ENCODE measurements at places on chromosomes 1 and 21. TPM values are rescaled to one million over a fixed set of nuclear protein-coding genes. Genes with fewer than 3 reads are reported as not detected.

PCSK9 gene
- 35.5 TPM for total RNA-seq

CAMK1G gene
- 0.20 TPM for total RNA-seq

NFASC gene
- 6.4 TPM for total RNA-seq

LRRC71 gene
- total RNA-seq: 13.9 TPM

- peak within 1 kb of the TSS; percentile 83 for H3K27ac ChIP-seq
- peaks cover 39% of the 10 kb centered on the region for H3K4me1 ChIP-seq
- H3K27me3 ChIP-seq: no peaks in the 10 kb centered on the region
- DNase-seq: peak; percentile 81
Observed at GRCh38 chr1:47189844-47190508, at the start of gene PDZK1IP1. Gene PDZK1IP1, minus strand, starts transcription at chr1:47190036. Its CDS starts 104 bp downstream, at chr1:47189932.

- no peak for DNase-seq
- H3K36me3 ChIP-seq: no peaks in the 10 kb centered on the region
- H3K4me3 ChIP-seq: no peak overlapping the region
- no peak overlapping the region for H3K27ac ChIP-seq
- no peaks in the 10 kb centered on the region for H3K27me3 ChIP-seq
Observed at GRCh38 chr1:69459244-69459643, 108.5 kb upstream of the LRRC7 start.

DNA sequence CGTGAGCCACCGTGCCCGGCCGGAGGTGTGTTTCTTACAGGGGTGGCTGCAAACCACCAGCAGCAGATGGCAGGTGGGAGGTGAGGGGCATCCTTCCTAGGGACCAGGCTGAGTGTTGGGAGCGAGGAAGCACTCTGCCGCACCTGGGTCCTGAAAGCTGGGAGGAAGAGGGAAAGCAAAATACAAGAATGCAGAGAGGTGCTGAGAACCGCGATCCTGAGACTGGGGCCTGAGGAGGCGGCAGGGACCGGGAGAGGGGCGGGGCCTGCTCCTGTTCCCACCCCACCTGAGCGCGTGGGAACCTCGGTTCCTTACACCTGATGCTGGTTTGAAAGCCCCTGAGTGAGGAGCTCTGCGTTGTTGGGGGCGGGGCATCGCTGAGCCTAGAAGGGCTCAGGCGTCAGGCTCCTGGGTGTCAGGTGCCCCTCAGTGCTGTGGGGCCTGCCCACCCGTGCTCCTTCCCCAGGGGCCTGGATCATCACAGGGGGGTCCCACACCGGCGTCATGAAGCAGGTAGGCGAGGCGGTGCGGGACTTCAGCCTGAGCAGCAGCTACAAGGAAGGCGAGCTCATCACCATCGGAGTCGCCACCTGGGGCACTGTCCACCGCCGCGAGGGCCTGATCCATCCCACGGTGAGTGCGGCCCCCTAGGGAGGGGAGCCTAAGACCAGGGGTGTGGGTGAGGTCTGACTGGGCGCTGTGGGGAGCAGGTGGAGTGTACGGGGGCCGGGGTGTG lies 15.5 kb downstream of the TRPM2 start:
- H3K27me3 ChIP-seq: no peaks in the 10 kb centered on the region
- DNase-seq: peak; percentile 64
- H3K27ac ChIP-seq: no peak overlapping the region
- no peak overlapping the region for H3K4me3 ChIP-seq
- H3K36me3 ChIP-seq: no peaks in the 10 kb centered on the region
- no peaks in the 10 kb centered on the region for H3K4me1 ChIP-seq

- no peaks in the 10 kb centered on the region for H3K36me3 ChIP-seq
- DNase-seq: no peak
- no peaks in the 10 kb centered on the region for H3K27me3 ChIP-seq
- no peaks in the 10 kb centered on the region for H3K4me1 ChIP-seq
- no peak overlapping the region for H3K27ac ChIP-seq
Observed at GRCh38 chr1:241666419-241666818, 14.3 kb downstream of the WDR64 start.

GRCh38 chr1:18064534-18064933 lies 43.1 kb upstream of the IGSF21 start:
- H3K4me1 ChIP-seq: no peaks in the 10 kb centered on the region
- no peaks in the 10 kb centered on the region for H3K27me3 ChIP-seq
- no peak overlapping the region for H3K27ac ChIP-seq
- no peak for DNase-seq
- no peaks in the 10 kb centered on the region for H3K36me3 ChIP-seq
- H3K4me3 ChIP-seq: no peak overlapping the region

GRCh38 chr21:39048064-39048463 lies 135.2 kb downstream of the PSMG1 start:
- peaks cover 7% of the 10 kb centered on the region for H3K4me1 ChIP-seq
- H3K36me3 ChIP-seq: no peaks in the 10 kb centered on the region
- no peak overlapping the region for H3K27ac ChIP-seq

GRCh38 chr1:110196917-110197765 lies 13.0 kb upstream of the KCNC4 start:
- H3K27ac ChIP-seq: no peak overlapping the region
- no peak for DNase-seq
- no peak overlapping the region for H3K4me3 ChIP-seq
- H3K36me3 ChIP-seq: no peaks in the 10 kb centered on the region
- H3K4me1 ChIP-seq: no peaks in the 10 kb centered on the region

DNA sequence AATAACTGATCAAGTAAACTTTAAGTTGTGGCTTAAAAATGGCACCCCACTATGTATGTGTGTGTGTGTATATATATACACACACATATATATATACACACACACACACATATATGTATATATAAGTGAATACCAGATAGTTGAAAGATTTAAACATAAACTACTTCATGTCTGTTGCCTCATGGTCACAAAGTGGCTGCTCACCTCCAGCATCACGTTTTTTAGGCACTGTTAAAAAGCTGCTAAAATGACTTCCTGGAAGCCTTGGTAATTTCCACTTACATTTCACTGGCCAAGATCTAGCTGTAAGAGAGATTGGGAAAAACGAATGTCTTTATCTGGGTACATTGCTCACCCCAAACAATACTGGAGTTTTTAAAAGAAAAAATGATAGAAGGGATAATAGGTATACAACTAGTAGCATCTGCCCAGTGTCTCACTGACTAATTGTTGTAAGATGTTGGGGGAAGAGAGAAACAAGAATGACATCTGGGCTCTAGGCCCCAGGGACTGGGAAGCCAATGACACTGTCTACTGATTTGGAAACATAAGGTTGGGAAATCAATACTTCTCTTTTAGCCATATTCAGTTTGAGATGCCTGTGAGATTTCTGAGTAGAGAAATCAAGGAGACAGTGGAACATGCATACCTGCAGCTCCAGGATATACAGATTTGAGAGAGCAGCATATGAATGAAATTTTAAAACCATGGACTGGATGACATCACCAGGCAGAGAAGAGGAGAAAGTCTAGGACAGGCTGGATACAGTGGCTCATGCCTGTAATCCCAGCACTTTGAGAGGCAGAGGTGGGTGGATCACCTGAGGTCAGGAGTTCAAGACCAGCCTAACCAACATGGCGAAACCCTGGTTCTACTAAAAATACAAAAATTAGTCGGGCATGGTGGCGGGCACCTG lies 42.8 kb downstream of the CLDN14 start:
- H3K36me3 ChIP-seq: no peaks in the 10 kb centered on the region
- H3K27ac ChIP-seq: no peak overlapping the region
- DNase-seq: no peak
- H3K4me1 ChIP-seq: no peaks in the 10 kb centered on the region
- no peak overlapping the region for H3K4me3 ChIP-seq

DNA sequence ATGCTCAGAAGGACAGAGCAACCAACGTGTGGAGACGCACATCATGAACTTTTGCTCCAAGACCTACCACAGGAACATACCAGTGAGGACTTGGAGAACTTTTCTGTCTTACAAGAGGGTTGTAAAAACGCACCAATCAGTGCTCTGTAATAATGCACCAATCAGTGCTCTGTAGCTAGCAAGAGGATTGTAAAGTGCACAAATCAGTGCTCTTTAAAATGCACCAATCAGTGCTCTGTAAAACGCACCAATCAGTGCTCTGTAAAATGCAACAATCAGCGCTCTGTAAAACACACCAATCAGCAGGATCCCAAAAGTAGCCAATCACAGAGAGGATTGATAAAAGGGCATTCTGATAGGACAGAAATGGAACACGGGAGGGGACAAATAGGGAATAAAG lies 40.4 kb upstream of the SPAG17 start:
- no peaks in the 10 kb centered on the region for H3K27me3 ChIP-seq
- no peak overlapping the region for H3K4me3 ChIP-seq
- H3K36me3 ChIP-seq: no peaks in the 10 kb centered on the region
- no peaks in the 10 kb centered on the region for H3K4me1 ChIP-seq

GRCh38 chr1:234887016-234887900 lies 241.4 kb downstream of the TOMM20 start:
- no peak overlapping the region for H3K27ac ChIP-seq
- no peak overlapping the region for H3K4me3 ChIP-seq
- no peaks in the 10 kb centered on the region for H3K27me3 ChIP-seq
- no peak for DNase-seq

GRCh38 chr1:100146958-100147357 lies 14.0 kb downstream of the TRMT13 start:
- H3K27ac ChIP-seq: no peak overlapping the region
- H3K36me3 ChIP-seq: peaks cover 86% of the 10 kb centered on the region
- H3K4me1 ChIP-seq: no peaks in the 10 kb centered on the region

- H3K27me3 ChIP-seq: no peaks in the 10 kb centered on the region
- peaks cover 76% of the 10 kb centered on the region for H3K4me1 ChIP-seq
- no peak overlapping the region for H3K4me3 ChIP-seq
- H3K36me3 ChIP-seq: no peaks in the 10 kb centered on the region
- peak overlapping the region; percentile 85 for H3K27ac ChIP-seq
Observed at GRCh38 chr1:234915924-234916675, 212.5 kb downstream of the TOMM20 start.

- H3K27ac ChIP-seq: no peak overlapping the region
- no peak overlapping the region for H3K4me3 ChIP-seq
- no peaks in the 10 kb centered on the region for H3K36me3 ChIP-seq
- DNase-seq: no peak
- H3K27me3 ChIP-seq: no peaks in the 10 kb centered on the region
Observed at GRCh38 chr1:61289232-61290098, 207.1 kb downstream of the NFIA start.

DNA sequence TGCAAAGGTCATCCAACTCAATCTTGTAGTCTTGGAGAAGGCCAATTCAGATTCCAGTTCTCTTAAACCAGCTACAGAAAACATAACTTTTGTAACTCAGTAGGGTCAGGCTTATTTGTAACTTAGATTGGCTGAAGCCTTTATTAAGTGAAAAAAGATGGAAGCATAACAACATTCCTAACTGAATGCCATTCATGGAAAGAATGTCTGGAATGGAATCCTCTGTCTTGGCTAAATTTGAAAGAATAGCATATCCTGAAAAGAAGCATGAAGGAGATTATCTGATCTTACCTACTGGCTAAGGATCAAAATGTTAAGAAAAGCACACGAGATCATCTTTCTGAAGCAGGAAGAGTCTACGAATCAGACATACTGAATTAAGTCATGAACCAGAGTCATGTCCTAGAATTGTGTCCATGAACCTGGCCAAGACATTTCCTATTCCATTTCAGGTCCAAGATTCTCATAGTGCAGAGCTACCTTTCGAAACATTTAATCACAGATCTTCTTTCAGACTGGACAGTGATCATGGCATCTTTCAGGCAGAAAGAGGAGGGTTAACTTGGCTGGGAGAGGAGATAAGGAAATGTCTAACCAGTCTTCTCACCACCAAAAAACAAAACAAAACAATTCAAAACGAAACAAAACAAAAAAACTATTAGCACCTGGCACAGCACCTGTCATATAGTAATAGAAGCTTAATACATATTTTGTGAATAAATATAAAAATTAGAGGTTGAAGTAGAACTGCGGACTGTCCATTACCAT lies 75.6 kb downstream of the XCL2 start:
- no peak overlapping the region for H3K27ac ChIP-seq
- no peaks in the 10 kb centered on the region for H3K36me3 ChIP-seq
- no peak overlapping the region for H3K4me3 ChIP-seq
- DNase-seq: no peak
- peaks cover 23% of the 10 kb centered on the region for H3K4me1 ChIP-seq
- H3K27me3 ChIP-seq: no peaks in the 10 kb centered on the region

GRCh38 chr1:47188791-47189785 lies 748 bp downstream of the PDZK1IP1 start:
- H3K36me3 ChIP-seq: no peaks in the 10 kb centered on the region
- DNase-seq: no peak
- peaks cover 32% of the 10 kb centered on the region for H3K4me1 ChIP-seq
- H3K4me3 ChIP-seq: peak overlapping the region; percentile 43

GRCh38 chr1:48006264-48006663 lies 9.1 kb upstream of the TRABD2B start:
- H3K36me3 ChIP-seq: no peaks in the 10 kb centered on the region
- no peak for DNase-seq
- no peaks in the 10 kb centered on the region for H3K27me3 ChIP-seq
- H3K4me1 ChIP-seq: no peaks in the 10 kb centered on the region

DNA sequence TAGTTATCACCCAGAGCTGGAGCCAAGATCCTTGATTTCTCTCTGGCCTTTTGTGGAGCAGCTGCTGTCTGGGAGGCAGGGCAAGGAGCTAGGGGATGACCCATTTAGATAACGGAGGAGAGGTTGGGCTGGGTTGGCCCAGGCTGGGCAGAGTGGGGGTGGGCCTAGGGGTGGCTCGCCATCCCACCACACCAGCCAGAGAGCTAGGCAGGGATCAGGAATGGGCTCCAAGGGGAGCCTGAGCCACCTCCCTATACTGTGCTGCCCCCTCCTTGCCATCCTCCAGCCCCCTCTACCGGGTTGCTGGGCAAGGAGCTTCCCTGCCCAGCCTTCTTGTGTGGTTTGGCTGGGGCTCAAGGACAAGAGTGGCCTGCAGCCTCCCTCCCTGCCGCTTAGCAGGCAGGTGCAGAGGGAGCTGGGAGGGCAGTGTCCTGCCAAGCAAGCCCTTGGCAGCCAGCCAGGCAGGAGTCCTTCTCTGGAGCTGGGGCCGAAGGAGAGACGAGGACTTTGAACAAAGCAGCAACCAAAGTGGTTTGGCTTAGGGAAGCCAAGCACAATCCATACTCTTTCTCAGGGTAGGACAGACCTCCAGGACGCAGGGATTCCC lies 4.1 kb downstream of the NUAK2 start:
- no peaks in the 10 kb centered on the region for H3K36me3 ChIP-seq
- no peaks in the 10 kb centered on the region for H3K27me3 ChIP-seq
- H3K4me3 ChIP-seq: no peak overlapping the region
- peaks cover 76% of the 10 kb centered on the region for H3K4me1 ChIP-seq
- DNase-seq: peak; percentile 79

DNA sequence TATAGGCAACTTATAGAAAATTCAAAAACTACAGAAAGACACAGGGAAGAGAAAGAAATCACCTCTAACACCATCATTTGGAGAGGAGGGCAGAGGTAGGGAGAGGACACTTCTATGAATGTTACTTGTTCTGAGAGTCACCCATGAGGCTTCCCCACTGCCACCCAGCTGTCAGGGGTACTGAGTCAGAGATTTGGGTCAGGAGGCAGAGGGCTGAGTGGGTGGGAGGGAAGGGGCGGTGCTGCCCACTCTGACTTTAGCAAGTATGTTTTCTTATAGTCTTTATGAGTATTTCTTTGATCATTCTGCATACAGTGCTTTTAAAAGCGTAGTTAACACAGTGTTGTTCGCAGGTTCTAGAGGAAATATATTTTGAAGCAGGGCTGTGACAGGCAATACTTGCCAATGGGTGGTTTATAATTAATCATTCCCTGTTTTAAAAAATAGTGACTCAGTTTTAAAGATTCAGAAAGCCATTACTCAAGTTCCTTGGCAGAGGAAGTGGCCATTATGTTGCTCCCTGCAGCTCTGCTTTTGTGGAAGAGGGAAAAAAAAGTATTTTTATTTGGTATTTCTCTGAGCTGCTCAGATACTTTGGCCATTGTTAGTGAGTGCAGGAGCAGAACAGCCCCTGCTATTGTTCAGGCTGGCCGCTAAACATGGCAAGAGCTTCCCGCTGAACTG lies 18.3 kb downstream of the IL6R start:
- peak overlapping the region; percentile 67 for H3K27ac ChIP-seq
- no peaks in the 10 kb centered on the region for H3K36me3 ChIP-seq
- no peaks in the 10 kb centered on the region for H3K27me3 ChIP-seq
- peaks cover 79% of the 10 kb centered on the region for H3K4me1 ChIP-seq
